Small intestine (tissue), 16 donors: ENCODE measurements at places on chromosomes 1 and 21. TPM values are rescaled to one million over a fixed set of nuclear protein-coding genes. Genes with fewer than 3 reads are reported as not detected.

Gene KLHL20
- polyA plus RNA-seq: 8.2 TPM

Gene SPATA21
- polyA plus RNA-seq: not detected

Gene MCOLN2
- polyA plus RNA-seq: 1.6 TPM

Gene HES3
- polyA plus RNA-seq: not detected

Gene THEM5
- 0.32 TPM for polyA plus RNA-seq

Gene BRDT
- polyA plus RNA-seq: not detected

Gene AMIGO1
- polyA plus RNA-seq: 1.3 TPM

Gene ARMH1
- 4.2 TPM for polyA plus RNA-seq

GRCh38 chr1:35285771-35286606 is 17.5 kb downstream of the ZMYM4 start:
- DNase-seq: no peak
- no peak overlapping the region for H3K27ac ChIP-seq
- H3K27me3 ChIP-seq: no peaks in the 10 kb centered on the region
- no peaks in the 10 kb centered on the region for H3K36me3 ChIP-seq
- no peaks in the 10 kb centered on the region for H3K4me1 ChIP-seq
- no peak overlapping the region for H3K4me3 ChIP-seq

- no peak overlapping the region for H3K27ac ChIP-seq
- no peak overlapping the region for H3K4me3 ChIP-seq
- H3K36me3 ChIP-seq: no peaks in the 10 kb centered on the region
Observed at GRCh38 chr1:203547771-203548421, 53.9 kb downstream of the OPTC start.

DNA sequence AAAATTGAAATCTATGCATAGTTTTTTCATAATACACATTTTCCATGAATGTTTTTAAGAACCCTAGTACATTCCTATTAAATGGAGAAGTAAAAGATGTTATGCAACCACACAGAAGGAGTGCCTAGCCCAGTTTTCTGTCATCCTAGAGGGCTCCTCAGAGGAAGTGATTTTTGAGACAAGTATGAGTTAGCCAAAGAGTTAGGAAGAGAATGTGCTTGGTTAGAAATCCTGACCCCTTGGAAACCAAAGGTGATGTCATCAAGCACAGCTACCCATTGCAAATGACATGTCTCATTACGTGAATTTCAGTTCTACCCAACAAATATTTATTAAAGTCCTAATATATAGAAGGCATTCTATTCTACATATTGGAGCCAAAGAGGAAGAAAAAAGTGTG is 88.9 kb upstream of the TNFSF4 start:
- no peak overlapping the region for H3K4me3 ChIP-seq
- H3K36me3 ChIP-seq: no peaks in the 10 kb centered on the region
- no peak overlapping the region for H3K27ac ChIP-seq
- H3K27me3 ChIP-seq: no peaks in the 10 kb centered on the region
- no peaks in the 10 kb centered on the region for H3K4me1 ChIP-seq
- no peak for DNase-seq

DNA sequence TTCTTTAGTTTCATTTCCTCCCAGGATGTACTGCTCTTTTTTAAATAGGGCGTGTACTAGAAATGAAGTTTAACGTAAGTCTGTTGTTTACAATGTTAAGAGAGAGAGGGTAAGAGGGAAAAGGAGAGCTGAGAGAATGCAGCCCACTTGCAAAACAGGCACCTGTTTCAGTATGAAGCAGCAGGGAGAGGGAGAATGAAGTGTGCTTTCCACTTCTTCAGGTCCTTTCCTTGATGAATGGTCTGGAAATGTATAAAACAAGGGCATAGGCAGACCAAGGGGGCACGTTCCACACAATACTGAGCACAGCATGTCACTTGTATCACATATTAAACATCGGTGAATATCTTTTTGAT is 2.0 kb downstream of the KCNA3 start:
- no peak overlapping the region for H3K27ac ChIP-seq
- no peaks in the 10 kb centered on the region for H3K4me1 ChIP-seq
- H3K36me3 ChIP-seq: no peaks in the 10 kb centered on the region

DNA sequence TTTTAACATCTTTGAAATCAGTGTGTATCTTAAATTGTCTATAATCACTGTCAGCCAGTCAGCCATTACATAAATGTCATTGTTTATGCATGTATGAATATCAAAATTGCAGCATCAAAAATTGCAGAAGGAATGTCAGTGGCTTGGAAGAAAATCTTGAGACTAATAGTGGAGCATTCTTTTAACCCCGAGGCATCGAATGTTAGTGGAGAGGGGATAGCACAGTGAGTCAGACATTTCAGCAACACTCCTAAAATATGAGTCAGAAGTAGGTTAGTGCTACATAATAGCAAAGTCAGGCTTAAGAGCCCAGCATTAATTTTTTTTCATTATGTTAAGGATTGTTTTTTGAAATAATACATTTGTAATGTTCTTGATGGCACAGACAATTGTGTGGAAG is 45.5 kb downstream of the SNRPE start:
- no peak overlapping the region for H3K4me3 ChIP-seq
- H3K27me3 ChIP-seq: no peaks in the 10 kb centered on the region
- no peak for DNase-seq
- H3K36me3 ChIP-seq: no peaks in the 10 kb centered on the region
- no peaks in the 10 kb centered on the region for H3K4me1 ChIP-seq

- H3K27ac ChIP-seq: no peak overlapping the region
- H3K27me3 ChIP-seq: no peaks in the 10 kb centered on the region
- H3K36me3 ChIP-seq: no peaks in the 10 kb centered on the region
- no peak overlapping the region for H3K4me3 ChIP-seq
- H3K4me1 ChIP-seq: no peaks in the 10 kb centered on the region
Observed at GRCh38 chr1:240577095-240577494, 34.9 kb downstream of the GREM2 start.

DNA sequence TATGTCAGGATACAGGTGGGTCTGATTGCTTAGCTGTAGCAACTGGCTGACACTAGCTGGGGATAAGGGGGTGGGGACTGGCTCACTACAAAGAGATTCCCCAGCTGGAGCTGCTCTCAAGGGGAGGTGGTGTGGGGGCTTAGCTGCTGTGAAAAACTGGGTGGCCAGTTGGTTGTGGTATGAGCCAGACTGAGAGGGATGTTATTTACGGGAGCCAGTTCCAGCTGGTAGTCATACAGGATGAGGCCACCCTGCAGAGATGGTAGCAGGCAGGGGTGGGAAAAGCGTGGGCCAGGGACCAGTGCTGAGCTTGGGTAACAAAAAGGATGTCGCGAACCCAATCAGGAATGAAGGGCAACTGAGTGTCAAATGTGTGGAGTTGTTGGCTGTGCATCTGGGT is 204.0 kb upstream of the C21orf91 start:
- H3K27me3 ChIP-seq: no peaks in the 10 kb centered on the region
- H3K27ac ChIP-seq: no peak overlapping the region
- no peaks in the 10 kb centered on the region for H3K4me1 ChIP-seq
- H3K36me3 ChIP-seq: no peaks in the 10 kb centered on the region

- no peaks in the 10 kb centered on the region for H3K36me3 ChIP-seq
- H3K4me3 ChIP-seq: no peak overlapping the region
- no peaks in the 10 kb centered on the region for H3K27me3 ChIP-seq
- no peak overlapping the region for H3K27ac ChIP-seq
- no peak for DNase-seq
- peaks cover 10% of the 10 kb centered on the region for H3K4me1 ChIP-seq
Observed at GRCh38 chr1:2210786-2211185, 16.2 kb upstream of the FAAP20 start.

DNA sequence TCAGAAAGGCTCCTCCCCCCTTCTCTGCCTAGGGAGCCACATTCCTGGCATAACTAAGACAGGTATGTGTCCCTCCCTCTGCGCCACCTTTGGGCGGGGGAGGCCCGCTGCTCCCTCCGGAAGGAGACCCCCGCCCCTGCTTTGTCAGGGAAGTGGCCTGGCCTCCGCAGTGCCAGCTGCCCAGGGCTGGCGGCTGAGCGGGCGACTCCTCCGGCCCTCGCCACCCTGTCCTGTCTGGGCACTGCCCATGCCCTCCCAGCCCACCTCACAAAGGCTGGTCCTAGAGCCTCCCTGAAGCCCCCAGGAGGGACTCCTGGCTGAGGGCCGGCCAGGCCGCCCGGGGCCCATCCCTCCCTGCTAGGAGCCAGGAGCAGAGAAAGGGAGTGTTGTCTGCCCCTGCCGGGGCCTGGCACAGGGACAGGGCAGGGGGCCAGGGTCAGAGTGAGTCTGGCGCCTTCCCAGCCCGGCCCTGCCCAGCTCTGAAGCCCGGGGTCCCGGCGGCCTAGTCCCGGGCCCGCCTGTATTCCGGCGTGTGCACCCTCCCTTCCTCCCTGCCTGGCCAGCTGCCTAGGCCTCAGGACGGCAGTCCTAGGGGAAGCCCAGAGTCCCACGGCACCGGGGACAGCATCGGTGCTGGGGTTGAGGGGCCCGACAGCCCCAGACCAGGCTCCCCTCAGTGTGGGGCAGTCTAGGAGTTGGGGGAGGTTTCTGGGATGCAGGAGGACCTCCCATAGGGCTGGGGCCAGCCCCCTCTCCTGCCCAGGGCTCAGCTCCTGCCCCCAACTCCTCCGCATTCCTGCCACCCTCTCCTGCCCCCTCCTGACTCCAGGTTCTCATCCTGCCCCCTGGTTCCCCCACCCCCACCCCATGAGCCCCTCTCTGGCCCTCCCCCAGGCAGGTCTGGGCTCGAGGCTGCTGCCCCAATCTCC is 5.1 kb downstream of the AGRN start:
- peaks cover 72% of the 10 kb centered on the region for H3K36me3 ChIP-seq
- H3K4me3 ChIP-seq: no peak overlapping the region
- H3K4me1 ChIP-seq: peaks cover 4% of the 10 kb centered on the region
- no peaks in the 10 kb centered on the region for H3K27me3 ChIP-seq

- H3K4me1 ChIP-seq: no peaks in the 10 kb centered on the region
- H3K27ac ChIP-seq: no peak overlapping the region
- DNase-seq: peak; percentile 63
- no peak overlapping the region for H3K4me3 ChIP-seq
- no peaks in the 10 kb centered on the region for H3K27me3 ChIP-seq
Observed at GRCh38 chr1:232886271-232886670, 64.1 kb upstream of the NTPCR start.

DNA sequence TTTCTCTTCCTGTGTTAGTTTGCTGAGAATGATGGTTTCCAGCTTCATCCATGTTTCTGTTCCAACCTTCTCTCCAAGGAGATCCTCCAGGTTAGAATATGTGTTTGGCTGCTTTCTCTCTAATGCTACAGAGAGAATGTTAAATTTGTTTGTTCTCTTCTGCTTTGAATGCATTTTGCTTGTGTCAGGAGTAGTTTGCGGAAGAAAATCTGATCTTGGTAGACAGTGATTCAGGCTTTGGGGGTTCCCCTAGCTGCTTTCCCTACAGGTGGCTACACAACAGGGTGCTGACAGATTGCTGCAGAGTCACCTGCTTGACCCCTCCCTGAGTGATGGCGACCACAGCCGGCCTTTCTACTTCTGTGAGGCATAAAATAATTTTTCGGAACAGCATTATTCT is 41.8 kb downstream of the MACO1 start:
- H3K27me3 ChIP-seq: no peaks in the 10 kb centered on the region
- no peak overlapping the region for H3K4me3 ChIP-seq
- DNase-seq: no peak
- H3K36me3 ChIP-seq: peaks cover 4% of the 10 kb centered on the region

- DNase-seq: no peak
- no peak overlapping the region for H3K4me3 ChIP-seq
- peaks cover 5% of the 10 kb centered on the region for H3K27me3 ChIP-seq
Observed at GRCh38 chr1:33183306-33183705, 1.5 kb upstream of the TRIM62 start.
